ENCODE measurements at places on chromosomes 3 and 15.

- no peaks in the 10 kb centered on the region for H3K4me1 ChIP-seq
- no peak overlapping the region for H3K27ac ChIP-seq
- H3K36me3 ChIP-seq, result no peaks in the 10 kb centered on the region
- no peak overlapping the region for H3K4me3 ChIP-seq
Observed at GRCh38 chr3:127284258-127284657, 3.6 kb downstream of the PRR20G start.

DNA sequence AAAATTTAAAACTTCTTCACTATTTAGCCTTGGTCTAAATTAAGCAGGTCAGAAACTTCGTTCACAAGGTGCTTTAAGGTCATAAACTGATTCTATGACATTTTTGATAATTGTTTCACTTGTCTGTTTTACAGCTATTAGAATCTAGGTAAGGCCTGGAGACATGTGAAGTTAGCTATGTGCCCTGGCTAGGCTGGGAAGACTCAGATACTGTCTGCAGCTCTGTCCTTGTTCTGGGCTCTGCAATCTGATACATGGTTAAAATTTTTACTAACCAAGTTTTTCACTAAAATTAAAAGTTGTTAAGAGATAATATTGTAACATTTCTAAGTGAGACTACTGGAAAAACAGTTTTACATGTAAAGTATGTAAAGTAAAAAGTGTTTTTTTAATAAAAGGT lies 479.6 kb upstream of the EPHA6 start:
- no peaks in the 10 kb centered on the region for H3K4me1 ChIP-seq
- DNase-seq, result no peak
- no peak overlapping the region for H3K4me3 ChIP-seq
- no peaks in the 10 kb centered on the region for H3K36me3 ChIP-seq
- no peaks in the 10 kb centered on the region for H3K27me3 ChIP-seq

DNA sequence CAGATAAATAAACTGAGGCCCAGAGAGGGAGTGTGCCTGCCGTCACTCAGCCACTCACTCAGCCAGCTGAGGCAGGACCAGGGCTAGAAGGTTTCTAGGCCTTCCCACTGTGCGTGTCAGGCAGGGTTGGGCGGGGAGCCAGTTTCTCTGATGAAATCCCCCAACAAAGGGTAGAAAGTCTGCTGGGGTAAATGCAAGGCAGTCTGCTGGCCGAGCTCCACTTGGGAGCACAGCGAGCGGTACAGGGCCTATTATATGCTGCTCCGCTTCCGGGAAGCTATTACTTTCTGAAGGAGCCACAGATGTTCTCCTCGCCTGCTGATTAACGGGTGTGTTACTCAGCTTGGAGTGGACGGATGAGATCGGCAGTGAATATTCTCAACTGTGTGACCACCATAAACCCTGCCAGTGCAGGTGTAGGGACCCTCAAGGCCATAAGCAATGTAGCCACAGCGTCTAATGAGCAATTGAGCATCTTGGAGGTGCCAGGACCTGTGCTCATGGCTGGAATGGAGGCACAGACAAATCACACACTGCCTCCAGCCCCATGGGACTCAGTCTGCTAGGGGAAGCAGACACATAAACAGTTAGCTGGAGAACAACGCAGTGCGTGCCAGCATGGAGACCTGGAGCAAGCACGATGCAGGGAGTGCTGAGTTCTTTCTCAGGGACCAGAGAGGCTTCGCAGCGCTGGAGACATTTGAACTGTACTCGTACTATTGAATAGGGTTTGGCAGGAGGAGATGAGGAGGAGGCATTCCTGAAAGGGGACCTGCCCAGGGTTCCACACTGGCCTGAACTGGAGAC lies 42.1 kb downstream of the CORO2B start:
- peaks cover 10% of the 10 kb centered on the region for H3K4me1 ChIP-seq
- no peaks in the 10 kb centered on the region for H3K36me3 ChIP-seq
- H3K4me3 ChIP-seq, result no peak overlapping the region
- no peak for DNase-seq
- no peaks in the 10 kb centered on the region for H3K27me3 ChIP-seq
- no peak overlapping the region for H3K27ac ChIP-seq

- no peaks in the 10 kb centered on the region for H3K4me1 ChIP-seq
- H3K36me3 ChIP-seq, result no peaks in the 10 kb centered on the region
- no peak for DNase-seq
Observed at GRCh38 chr3:189001559-189001958, 170.2 kb upstream of the TPRG1 start.

DNA sequence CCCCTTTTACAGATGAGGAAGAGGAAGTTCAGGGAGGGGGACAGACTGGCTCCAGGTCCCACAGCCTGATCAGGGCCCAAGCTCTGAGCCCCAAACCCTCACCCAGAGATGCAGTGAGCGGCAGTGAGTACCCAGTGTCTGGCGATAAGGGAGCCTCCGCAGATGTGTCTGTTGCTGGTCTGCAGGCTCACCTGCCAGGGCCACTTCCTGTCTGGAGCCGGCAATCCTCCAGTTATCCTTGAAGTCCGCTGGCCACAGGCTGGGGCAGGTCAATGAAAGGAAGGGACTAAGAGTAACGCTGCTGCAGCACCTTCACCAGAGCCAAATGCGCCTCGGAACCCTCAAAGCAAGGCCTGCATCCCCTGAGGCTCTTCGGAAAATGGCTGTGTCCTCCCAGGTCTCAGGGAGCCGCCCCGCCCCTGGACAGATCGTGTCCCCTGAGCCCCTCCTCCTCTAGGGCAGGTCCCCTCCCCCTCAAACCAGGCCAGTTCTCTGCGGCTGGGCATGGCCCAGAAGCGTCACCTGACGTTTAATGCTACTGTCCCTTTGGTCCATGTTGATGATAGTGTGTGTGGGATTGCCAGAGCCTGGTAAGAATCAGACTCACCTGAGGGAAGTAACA lies 51.5 kb downstream of the MYL3 start:
- no peak overlapping the region for H3K27ac ChIP-seq
- DNase-seq, result no peak
- H3K4me1 ChIP-seq, result peaks cover 6% of the 10 kb centered on the region
- H3K4me3 ChIP-seq, result peak overlapping the region; percentile 19

DNA sequence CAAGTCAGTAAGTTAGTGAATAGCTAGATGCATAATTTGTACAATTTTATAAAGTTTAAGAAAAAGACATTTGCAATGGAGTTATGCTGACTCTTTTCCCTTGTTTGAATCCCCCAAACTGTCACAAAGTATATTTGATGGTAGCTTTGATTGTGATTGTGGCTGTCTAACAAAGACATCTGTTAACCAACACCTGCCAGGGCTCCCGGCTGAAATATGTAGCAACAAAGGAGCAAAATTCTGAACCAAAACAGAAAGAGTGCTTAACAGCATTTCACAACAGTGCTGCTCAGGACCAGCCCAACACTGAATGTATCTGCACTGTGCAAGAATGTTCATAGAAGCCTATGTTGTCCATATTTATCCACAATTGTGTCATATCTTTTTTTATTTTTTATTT lies 39.4 kb downstream of the LEO1 start:
- H3K36me3 ChIP-seq, result peaks cover 5% of the 10 kb centered on the region
- H3K4me3 ChIP-seq, result no peak overlapping the region
- peaks cover 19% of the 10 kb centered on the region for H3K4me1 ChIP-seq
- H3K27me3 ChIP-seq, result no peaks in the 10 kb centered on the region
- DNase-seq, result no peak
- no peak overlapping the region for H3K27ac ChIP-seq

GRCh38 chr3:188471723-188472122 lies 317.8 kb downstream of the LPP start:
- H3K27ac ChIP-seq, result peak overlapping the region; percentile 36
- DNase-seq, result no peak
- H3K4me3 ChIP-seq, result no peak overlapping the region
- H3K4me1 ChIP-seq, result peaks cover 4% of the 10 kb centered on the region
- no peaks in the 10 kb centered on the region for H3K27me3 ChIP-seq

DNA sequence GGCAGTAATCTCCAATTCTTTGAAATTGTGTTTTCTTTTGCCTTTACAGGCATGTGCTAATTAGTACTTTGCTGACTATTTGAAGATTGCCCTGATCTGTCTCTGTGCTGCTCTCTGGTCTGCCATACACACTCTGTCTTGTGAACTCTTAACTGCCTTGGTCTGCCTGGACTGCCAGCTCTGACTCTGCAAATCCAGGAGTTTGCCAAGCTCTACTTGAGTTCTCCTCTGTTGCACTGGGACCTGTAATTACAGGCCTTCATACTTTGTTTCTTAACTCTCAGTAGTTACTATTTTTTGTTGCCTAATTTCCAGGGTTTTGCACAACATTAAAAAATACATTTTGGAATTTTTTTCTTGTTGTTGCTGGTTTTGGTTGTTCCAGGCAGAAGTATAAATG lies 155.0 kb downstream of the RSRC1 start:
- no peak overlapping the region for H3K27ac ChIP-seq
- peaks cover 48% of the 10 kb centered on the region for H3K36me3 ChIP-seq

DNA sequence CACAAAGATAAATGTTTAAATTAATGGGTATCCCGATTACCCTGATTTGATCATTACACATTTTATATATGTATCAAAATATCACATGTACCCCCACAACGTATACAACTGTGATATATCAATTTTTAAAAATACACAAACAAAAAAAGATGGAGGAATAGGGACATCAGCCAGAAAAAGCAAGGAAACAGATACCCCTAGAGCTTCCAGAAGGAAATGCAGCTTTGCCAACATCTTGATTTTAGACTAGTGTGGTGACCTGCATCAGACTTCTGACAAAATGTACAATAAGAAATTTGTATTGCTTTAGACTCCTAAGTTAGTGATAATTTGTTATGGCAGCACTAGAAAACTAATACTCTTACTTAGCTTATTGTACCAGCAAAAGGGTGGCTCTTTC lies 483.8 kb downstream of the TUSC7 start:
- no peak for DNase-seq
- H3K36me3 ChIP-seq, result no peaks in the 10 kb centered on the region
- H3K4me1 ChIP-seq, result no peaks in the 10 kb centered on the region
- H3K27me3 ChIP-seq, result peaks cover 2% of the 10 kb centered on the region

DNA sequence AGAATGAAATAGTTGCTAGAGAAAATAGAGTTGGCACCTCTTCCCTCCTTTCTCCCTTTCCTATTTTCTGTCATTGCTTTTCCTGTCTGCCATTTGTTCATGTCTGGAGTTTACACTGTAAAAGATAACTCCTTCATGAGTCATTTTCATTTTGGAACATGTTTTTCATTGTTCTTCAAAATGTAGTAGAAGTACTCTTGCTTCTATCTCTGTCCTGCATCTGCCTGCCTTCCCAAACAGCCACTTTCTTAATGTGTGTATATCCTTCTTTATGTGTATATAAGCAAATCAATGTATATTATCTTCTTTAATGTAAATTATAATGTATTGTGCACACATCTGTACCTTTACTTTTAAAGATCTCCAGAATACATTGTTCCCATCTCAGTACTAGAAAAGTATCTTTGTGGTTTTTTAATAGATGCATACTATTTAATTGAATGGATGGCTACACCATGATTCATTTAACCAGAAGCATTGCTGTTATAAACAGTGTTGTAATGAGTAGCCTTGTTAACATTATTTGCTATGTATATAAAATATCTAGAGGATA lies 41.1 kb downstream of the TSC22D2 start:
- H3K27me3 ChIP-seq, result no peaks in the 10 kb centered on the region
- H3K27ac ChIP-seq, result peak overlapping the region; percentile 10
- H3K4me1 ChIP-seq, result peaks cover 19% of the 10 kb centered on the region
- no peak overlapping the region for H3K4me3 ChIP-seq
- DNase-seq, result no peak
- H3K36me3 ChIP-seq, result peaks cover 3% of the 10 kb centered on the region

Data from memory B cell (primary cell).